ENCODE measurements at places on chromosomes 12 and 14.

DNA sequence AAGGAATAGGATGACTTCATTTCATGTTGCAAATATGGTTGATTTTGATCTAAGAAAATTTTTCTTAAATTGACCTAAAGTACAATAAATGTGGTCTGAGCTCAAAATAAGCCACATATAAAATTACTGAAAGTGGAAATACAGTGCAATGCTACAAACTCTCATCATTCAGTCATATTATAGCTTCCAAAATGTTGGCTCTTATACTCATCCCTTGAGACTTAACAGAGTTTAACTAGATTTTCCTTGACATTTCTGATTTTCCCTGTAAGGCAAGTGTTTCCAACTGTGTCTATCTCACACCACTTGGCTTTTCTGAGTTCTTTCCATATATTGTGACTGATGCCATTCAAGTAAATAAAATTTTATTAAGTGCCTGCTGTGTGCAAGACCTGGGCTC, 123.7 kb upstream of the NTF3 start:
- no peak for DNase-seq

DNA sequence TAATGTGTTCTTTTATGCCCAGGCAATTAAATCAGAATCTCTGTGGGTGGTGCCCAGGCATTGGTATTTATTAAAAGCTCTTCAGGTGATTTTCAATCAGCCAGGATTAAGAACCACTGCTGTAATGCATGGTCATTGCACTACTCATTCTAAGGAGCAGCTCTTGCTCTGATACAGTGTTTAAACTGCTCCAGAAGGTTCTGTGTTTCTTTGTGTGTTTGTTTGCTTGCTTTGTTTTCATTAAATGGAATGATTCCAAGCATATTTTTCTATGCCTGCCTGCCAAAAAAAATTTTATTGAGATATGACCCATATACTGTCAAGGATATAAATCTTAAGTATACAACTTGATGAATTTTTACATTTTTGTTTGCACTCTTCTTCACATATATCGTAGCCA, 54.0 kb downstream of the KCNK13 start:
- no peak for DNase-seq

- DNase-seq, result no peak
Measured at GRCh38 chr14:90105756-90106155, 44.0 kb downstream of the KCNK13 start.

GRCh38 chr12:9607716-9608115, at the start of gene KLRB1:
Gene KLRB1 (minus strand): TSS chr12:9607916. CDS start chr12:9607839, 77 bp downstream.
- no peak for DNase-seq

DNA sequence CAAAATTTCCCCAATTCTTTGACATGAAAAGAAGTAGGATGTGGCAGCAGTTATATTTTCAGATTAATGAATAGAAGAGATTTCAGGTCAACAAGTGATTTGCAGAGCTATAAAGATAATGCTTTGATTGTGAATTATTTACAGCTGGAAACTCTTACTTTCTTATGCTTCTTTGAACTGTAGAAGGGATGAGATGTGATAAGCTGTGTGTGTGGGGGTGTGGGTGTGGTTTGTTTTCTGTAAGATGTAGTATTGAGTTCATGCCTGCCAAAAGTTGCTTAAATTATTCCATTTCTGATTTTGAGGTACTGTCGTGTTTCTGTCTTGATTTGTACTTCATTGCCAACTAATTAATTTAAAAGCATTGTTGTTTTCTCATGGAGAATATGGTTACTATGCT, 22.7 kb downstream of the AEBP2 start:
- no peak for DNase-seq

DNA sequence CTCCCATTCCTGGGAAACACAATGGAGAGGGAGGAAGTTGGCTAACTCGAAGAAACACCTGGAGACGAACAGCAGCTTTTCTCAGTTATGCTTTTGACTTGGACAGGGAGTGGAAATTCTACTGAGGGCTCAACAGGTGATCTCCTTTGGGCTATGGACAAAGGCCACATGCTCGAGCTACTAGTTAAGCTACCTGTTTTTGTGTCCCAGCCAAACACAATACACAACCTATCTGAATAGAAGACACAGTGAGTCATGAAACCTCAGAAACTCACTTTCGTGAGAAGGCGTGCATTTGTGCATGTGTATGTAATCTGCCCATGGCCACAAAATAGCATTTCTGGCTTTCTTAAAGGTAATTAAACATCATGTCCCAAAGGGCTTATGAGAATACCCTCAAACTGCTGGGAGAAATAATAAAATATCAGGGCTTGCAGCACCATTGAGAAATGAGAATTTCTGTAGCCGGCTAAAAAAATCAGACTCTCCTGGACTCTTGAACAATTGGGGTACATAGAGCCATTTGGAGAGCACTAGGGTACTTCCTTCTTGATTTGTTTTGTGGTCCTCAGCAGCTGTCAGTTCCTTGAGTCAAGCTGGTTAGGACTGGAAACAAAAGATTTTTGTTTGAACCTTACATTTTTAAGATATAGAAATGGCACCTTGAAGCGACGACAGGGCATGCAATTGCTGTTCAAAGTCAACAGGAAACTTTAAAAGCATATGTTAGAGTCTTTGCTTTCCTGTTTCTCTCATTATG, 85.5 kb upstream of the PTHLH start:
- DNase-seq, result no peak

- no peak for DNase-seq
Measured at GRCh38 chr12:112496496-112496895, 77.7 kb downstream of the PTPN11 start.

DNA sequence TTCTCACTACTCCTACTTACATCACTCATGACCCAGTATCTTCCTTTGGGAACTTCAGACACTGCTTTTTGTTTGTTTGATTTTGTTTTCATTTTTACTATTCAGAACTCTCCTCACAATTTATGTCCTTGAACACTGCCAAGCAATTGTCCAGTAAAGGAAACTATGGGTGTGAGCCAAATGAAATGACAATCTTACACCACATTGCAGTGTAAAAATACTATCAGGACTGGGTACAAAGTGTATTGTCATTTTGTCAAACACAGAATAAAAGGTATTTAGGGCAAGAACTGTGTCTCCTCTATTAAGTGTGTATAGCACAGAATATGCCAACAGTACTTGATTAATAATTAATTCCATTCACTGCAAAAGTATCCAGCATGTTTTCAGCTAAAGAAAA, 199.3 kb downstream of the ALG10B start:
- DNase-seq, result no peak

DNA sequence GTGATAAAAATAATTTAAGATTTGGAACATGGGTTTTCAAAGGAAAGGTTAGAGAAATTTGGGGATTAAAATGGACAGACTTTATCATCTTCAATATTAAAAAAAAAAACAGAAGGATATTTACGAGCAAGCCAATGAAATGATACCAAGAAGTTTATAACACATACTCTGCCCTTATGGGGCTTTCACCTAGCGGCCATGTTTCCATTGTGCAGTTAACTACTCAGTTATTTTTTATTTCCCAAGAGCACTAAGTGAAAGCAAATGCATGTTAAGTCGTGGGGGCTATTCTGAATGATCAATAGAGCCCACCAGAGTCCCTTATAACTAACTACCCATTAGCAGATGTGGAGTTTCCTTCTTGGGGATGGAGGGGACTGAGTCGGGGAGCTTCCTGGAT, 53.9 kb downstream of the ETV6 start:
- no peak for DNase-seq

DNA sequence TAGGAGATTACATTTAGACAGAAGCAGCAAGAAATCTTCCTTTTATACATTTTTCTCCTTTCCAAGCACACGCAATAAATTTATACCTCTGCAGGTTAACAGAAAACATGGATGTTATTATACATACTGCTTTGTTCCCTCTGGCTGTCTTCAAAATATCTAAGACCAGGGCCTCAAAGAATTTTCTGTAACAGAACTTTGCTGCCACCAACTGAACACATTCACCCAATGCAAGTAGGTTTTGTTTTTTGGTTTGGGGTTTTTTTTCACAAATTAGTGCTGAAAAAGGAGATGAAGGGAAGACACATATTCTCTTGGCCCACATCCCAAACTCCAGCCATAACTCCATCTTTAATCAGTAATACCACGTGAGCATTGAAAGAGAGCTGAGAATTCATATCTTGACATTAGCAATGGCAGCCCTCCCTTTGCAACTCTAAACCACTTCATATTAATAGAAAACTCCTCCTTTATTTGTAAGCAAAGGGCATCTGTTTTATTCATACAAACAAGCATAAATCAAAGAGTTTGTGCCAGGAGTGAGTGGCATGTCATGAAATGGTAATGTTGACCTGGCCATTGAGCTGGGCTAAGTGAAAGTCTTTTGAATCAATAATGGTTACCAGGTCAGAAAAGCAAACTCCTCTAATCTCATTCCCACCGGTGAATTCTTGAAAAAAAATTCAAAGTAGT, 150.8 kb upstream of the FSCB start:
- no peak for DNase-seq

DNA sequence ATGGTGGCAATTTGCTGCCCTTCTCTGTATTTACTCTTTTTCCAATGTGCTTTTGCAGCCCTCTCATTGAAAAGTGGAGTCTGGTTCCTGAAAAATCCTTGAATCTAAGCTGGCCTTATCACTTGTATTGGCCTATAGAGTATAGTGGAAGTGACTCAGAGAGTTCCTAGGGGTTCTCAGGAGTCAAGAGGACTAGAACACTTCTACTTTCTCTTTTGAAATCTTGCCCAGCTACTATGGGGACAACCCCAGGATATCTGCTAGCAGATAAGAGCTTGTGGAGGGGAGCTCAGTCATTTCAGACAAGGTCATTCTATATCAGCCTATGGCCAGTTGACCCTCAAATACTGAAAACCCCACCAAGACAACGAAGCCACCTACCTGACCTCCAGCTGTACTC, 26.7 kb upstream of the WSCD2 start:
- DNase-seq, result no peak

DNA sequence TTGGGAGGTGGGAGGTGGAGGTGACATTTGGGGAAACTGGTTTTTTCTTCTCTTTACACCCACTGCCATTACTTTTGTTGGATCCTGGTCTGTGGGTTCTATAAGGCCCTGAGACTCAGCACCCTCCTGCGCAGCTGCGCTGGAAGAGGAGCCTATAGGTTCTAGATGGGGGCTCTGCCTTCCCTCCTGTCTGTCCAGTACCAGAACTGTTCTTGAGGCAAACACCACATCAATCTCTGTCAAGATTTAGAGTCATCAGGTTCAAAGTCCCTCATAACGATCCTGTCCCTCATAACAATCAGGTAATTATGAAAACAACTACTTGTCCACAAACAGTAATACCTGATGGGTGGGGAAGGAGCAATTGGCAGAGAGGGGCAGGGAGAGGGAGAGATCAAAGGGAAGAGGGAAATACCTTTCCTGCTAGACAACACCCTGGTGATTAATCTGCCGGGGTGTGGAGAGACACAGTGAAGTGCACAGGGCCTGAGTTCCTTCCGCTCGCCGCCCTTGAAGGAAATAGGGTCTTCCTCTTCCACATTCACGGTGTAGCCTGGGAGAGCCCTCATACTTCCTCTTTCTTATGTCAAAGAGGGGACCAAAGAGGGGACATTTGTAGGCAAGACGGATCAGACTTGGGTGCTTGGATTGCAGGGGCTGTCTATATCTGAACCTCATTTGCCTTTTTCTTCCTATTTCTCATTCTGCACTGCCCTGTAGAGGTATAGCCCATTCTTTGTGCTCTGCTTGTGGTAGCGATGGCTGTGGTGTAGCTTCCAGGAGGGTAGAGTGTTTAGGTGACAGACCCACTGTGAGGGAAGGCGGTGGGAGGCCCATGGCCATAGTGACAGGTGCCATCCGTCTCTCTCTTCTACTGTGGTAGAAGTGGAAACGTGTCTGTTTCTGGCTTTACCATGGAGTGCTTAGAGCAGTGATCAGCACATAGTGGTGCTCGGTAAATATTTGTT, 12.6 kb downstream of the GPRC5A start:
- no peak for DNase-seq

DNA sequence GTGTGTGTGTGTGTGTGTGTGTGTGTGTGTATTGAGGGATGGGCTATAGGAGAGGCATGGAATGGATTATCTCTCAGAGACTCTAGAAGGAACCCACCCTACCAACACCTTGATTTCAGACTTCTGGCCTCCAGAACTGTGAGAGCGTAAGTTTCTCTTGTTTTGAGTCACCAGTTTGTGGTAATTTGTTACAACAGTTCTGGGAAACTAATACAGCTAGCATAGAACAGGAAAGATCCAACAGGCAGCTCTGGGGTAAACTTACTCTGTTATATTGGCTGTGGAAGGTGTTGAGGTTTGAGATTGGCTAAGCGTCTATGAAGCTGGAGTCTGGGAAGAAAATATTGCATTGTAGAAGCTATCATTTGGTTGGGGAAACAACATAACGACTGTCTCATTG, 334.3 kb downstream of the AACS start:
- DNase-seq, result no peak

DNA sequence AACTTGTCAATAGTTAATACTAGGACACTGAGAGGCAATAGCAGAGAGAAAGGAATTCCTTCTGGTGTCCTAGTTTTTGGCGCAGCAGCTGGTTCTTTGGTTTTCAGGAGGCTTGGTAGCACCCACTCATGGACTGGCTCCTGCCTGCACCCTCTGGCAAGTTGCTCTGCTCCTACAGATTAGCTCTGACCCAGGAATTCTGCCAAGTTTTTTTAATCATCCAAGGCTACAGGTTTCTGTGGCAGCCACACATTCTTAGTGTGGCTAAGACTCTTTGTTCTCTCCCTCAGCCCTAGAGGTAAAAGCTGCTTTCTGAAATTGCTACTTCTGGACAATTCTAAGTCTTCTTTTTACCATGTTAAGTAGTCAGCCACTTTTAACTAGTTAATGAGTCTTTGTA, 72.0 kb upstream of the FKBP4 start:
- no peak for DNase-seq

DNA sequence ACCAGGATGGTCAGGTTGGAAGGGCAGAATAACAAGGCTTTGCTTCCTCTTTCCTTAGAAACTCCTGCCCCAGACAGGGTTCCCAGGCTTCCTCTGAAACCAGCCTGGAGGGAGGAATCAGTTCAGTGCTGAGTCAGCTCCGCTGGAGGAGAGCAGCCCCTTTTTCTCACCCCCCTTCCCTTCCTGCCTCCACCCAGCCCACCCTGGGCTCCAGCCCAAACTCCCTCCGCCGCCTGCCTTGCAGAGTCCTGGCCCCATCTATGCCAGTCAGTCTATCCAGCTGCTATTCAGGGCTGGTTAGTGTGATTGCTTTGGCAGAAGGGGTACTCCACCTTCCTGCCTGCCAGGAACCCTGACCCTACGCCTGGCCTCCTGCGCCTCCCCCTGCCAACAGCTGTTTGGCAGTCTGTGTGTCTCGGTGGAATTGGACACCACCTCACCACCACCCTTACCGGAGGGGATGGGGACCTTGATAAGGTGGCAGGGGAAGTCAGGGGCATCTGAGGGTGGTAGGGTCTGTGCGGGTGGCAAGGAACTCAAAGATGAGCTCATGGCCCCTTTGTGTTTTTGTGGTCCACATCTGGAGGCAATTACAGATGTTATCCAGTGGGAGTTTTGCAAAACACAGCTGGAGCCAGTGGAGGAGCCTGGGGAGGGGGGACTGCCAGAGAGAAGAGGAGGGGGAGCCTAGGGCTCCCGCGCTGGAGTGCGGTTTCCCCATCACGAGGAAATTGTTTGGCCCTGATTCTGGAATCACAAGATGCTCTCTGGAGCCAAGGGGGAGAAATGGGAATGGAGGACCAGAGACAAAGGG, 12.2 kb downstream of the MMP14 start:
- DNase-seq, result peak; percentile 94

All from right forelimb (tissue), 1 donor.